ENCODE measurements at places on chromosomes 6 and 20. TPM values are rescaled to one million over a fixed set of nuclear protein-coding genes. Genes with fewer than 3 reads are reported as not detected.

- no peak for DNase-seq
These were observed 15.3 kb downstream of the FARS2 start for GRCh38 chr6:5276581-5276980.

DNA sequence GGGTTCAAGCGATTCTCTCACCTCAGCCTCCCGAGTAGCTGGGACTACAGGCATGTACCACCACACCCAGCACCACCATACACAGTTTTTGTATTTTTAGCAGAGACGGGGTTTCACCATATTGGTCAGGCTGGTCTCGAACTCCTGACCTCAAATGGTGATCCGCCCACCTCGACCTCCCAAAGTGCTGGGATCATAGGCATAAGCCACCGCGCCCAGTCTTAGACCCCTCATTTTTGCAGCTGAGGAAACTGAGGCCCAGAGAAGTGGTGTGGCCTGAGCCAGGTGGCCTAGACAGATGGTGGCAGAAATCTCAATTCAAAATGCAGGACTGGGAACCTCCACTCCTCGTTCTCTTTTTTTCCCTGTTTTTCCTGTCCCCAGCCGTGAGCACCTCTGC lies 12.6 kb upstream of the FAM209A start:
- DNase-seq = no peak

DNA sequence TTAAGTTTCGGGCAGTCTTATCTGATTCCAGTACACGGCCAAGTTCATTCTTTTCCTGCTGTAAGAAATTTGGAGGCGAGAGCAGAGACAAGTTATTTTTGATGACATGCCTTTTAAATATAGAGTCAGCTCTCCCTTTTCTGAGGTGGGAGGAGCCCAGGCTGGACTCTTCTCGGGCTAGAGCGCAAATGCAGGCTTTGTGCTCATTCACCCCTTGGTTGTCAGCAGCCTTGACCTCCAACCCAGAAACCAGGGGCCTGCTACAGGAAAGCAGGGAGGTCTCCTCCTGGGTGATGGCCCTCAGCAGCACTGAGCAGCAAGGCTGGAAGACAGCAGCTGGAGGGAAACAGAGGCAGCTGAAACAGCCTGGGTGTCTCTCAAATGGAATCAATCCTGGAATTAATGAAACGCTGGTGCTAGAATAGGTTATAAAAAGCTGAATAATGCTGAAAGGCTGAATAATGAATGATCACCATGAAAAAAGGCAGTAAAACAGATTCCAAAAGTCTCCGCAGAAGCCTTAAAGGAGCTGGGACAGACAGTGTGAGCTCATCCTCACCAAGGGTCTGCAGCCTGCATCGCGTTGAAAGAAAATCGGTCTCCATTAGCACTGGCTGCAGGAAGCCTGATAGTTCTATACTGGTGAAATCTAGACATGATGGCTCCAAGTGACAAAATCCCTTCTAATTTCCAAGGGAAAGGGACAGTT lies 28.2 kb upstream of the ECI2 start:
- DNase-seq = no peak

DNA sequence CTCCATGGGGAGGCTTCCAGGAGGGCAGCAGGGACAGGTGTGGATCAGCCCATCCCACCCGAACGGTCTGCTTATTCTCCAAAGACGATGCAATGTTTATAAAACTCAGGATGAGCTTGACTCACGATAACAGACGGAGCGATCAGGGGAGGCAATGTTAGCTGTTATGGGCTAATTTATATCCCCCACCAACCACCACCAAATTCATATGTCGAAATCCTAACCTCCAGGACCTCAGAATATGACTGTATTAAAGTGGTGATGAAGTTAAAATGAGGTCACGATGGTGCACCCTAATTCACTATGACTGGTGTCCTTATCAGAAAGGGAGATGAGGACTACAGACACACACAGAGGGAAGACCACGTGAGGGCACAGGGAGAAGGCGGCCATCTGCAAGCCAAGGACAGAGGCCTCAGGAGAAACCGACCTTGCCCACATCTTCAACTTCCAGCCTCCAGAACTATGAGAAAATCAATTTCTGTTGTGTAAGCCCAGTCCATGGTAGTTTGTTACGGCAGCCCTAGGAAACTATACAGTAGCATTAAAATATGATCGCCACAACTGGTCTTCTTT lies 7.0 kb downstream of the ADTRP start:
- DNase-seq = no peak

The TREM2 gene
- total RNA-seq = 3.8 TPM

Data from posterior vena cava (tissue), 2 donors.